Type B pancreatic cell (in vitro differentiated cells): ENCODE measurements at places on chromosomes 3 and 15. TPM values are rescaled to one million over a fixed set of nuclear protein-coding genes. Genes with fewer than 3 reads are reported as not detected.

Gene SLC41A3
- 53.6 and 56.4 TPM in 2 replicates for total RNA-seq

Gene SLC12A1
- 0.05 and 0.53 TPM in 2 replicates for total RNA-seq

Gene PDE12
- 20.4 and 23.7 TPM in 2 replicates for total RNA-seq

Gene GOLGA8S
- total RNA-seq = 0.19 TPM in 1 of 2 replicates, not detected in the other

Gene MNS1
- 2.9 and 9.0 TPM in 2 replicates for total RNA-seq

Gene TXNRD3
- total RNA-seq = 14.4 and 14.6 TPM in 2 replicates

Gene HSPBAP1
- 5.8 and 9.1 TPM in 2 replicates for total RNA-seq

Gene RAP2B
- total RNA-seq = 16.5 and 33.1 TPM in 2 replicates

Gene TMC3
- 0.07 and 0.10 TPM in 2 replicates for total RNA-seq

Gene CKMT1A
- total RNA-seq = 37.3 and 79.5 TPM in 2 replicates

Gene ENTPD3
- 2.5 and 2.7 TPM in 2 replicates for total RNA-seq

Gene LIPC
- 10.9 and 33.1 TPM in 2 replicates for total RNA-seq

Gene TEX9
- total RNA-seq = 19.7 and 23.7 TPM in 2 replicates

Gene CLDN1
- 9.7 and 11.9 TPM in 2 replicates for total RNA-seq

Gene PEAK1
- 24.1 and 35.0 TPM in 2 replicates for total RNA-seq

Gene EIF1B
- 55.2 and 81.8 TPM in 2 replicates for total RNA-seq

Gene CXCR6
- not detected in 2 replicates for total RNA-seq

Gene LXN
- 15.0 and 17.9 TPM in 2 replicates for total RNA-seq

Gene LAMB2
- total RNA-seq = 277 and 316 TPM in 2 replicates

Gene ATP13A4
- 10.2 and 11.4 TPM in 2 replicates for total RNA-seq
